Panc1 (cell line): ENCODE measurements at places on chromosomes 3 and 15.

- DNase-seq, result no peak
Observed at GRCh38 chr3:131716007-131716406, 213.2 kb upstream of the MRPL3 start.

DNA sequence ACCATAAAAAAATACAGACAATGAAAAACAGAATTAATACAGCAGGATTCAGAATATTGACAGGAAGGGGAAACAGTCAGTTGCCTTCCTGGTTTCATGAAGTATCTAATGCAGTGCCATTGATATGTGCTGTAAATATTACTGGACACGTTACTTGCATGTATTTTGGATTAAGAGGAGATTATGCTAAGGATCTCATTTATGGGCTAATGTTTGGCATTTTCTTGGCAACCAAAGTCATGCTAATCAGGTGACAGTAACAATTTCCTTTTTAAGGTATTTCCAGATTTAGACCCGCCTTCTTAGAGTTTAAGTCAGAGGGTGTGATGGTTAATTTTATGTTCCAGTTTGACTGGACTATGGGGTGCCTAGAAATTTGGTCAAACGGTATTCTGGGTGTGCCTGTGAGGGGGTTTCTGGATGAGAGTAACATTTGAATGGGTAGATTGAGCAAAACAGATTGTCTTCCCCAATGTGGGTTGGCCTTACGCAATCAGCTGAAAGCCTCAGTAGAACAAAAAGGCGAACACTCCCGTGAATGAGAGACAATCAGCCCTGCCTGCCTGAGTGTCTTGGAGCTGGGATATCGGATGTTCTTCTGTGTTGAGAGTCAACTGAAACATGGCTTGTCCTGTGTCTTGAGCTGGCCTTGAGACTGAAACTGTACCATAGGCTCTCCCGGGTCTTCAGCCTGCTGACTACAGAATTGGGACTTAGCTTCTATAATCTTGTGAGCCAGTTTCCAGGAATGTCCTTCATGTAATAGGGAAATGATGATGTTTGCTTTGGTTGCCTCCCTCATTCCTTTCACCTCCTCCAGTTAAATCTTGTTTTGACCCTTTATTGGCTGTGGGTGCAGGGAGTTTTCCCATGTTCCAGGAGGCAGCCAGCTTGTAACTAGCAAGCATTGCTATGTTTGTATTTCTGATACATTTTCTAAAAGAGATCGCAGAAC is 10.5 kb downstream of the SQOR start:
- DNase-seq, result no peak

DNA sequence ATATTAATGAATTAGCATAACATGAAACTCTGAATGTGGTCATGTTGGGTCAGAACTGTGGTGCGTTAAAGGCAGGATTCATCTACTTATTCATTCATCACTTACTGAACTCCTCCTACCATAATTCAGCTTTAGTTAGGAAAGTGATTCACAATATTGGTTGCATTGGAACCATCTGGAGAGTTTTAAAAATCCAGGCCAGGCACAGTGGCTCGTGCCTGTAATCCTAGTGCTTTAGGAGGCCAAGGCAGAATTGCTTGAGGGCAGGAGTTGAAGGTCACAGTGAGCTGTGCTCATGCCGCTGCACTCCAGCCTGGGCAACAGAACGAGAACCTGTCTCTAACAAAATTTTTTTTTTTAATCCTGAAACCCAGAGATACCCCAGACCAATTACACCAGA is 44.2 kb upstream of the ATG7 start:
- no peak for DNase-seq

- DNase-seq, result no peak
Observed at GRCh38 chr3:14227856-14228255, 49.2 kb downstream of the LSM3 start.
